ENCODE measurements at places on chromosomes 16 and 17.

GRCh38 chr17:8117980-8118768 is at the start of gene ALOXE3:
TSS of gene ALOXE3 (minus strand) at chr17:8118514. CDS start at chr17:8117990, 524 bp downstream.
- no peak for DNase-seq

GRCh38 chr16:53703590-53704444 is at the start of the genes FTO and RPGRIP1L:
TSS of gene FTO (plus strand) at chr16:53704156.
TSS of gene RPGRIP1L (minus strand) at chr16:53703859. CDS start at chr16:53700723, 3,136 bp downstream.
- peak; percentile 99 for DNase-seq

DNA sequence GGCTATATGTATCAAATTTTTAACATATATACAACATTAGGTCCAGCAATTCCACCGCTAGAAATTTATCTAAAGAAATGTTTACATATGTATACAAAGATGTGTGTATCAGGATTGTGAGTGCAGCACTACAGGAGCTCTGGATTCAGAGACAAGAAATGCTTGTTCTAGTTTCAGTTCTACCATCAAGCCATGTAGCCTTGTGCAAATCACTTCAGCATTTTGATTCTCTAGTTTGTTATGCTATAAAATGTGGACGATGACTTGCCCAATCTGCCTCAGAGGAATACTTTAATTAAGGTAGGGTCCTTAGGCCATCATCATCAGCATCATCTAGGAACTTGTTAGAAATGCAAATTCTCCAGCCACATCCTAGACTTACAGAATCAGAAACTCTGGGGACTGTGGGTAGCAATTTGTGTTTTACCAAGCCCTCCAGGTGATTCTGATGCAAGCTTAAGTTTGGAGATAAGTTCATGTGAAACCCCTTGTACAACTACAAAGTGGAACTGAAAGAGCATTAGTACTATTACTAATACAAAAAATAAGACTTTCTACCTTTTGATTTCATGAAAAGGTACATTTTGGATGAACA is 131.2 kb upstream of the CORO6 start:
- no peak for DNase-seq

DNA sequence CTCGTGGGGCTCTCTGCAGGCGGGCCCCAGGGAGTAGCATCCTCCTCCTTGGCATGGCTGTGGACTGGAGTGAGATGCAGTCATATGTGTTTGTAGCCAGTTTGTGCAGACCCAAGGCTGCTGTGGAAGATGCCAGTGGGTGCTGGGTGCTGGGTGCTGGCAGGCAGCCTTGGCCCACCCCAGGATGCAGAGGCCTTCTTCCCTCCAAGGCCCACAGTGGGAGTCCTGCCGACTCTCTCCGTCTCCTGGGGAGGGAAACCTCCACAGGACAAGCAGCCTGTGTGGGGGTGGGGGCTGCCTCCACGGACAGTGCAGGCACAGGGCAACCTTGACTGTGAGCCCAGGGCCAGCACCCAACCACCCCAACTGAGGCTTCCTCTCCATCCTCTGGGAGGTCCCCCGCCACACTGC is 13.8 kb upstream of the TMEM92 start:
- no peak for DNase-seq

DNA sequence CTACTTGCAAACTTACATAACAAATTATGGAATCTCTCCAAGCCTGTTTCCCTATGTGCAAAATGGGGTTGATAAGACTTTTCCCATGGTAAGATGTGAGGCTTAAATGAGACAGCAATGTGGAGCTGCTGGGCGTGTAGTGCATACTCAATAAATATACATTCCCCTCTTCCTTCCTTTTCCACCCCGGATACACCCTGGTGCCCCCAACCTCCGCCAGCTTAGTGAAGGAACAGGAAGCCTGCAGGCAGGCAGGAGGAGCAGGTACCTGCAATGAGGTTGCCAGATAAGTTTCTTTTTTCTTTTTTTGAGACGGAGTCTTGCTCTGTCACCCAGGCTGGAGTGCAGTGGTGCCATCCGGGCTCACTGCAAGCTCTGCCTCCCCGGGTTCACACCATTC is 14.9 kb downstream of the C17orf50 start:
- DNase-seq: no peak

- DNase-seq: no peak
These were observed 12.8 kb upstream of the FAM83G start for GRCh38 chr17:19017401-19017800.

GRCh38 chr17:32629563-32630190 is 142.9 kb downstream of the CDK5R1 start:
- DNase-seq: no peak

- peak; percentile 75 for DNase-seq
These were observed 13.2 kb upstream of the CLUH start for GRCh38 chr17:2724784-2725164.

GRCh38 chr16:85252461-85252860 is 140.2 kb upstream of the CIBAR2 start:
- DNase-seq: no peak

DNA sequence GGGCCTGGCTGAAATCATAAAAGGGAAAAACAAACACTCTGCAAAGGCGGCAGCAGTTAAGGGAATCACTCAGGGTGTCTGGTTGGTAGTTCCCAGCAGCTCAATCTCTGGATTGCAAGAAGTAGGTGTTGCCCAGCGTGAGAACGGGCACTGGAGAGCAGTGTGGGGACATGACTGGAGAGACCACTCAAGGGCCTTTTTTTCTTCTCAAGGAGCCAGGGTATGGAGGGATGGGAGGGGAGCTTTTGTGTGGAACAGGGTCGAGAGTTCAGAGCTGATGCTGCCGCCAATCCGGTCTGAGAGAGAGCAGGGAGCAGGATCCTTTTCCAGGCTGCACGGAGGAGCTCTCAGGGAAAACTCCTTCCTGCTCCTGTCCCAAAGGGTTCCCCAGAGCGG is 15.2 kb downstream of the SCNN1B start:
- DNase-seq: no peak

- DNase-seq: no peak
These were observed 540 bp upstream of the ACLY start for GRCh38 chr17:41919165-41919817.

DNA sequence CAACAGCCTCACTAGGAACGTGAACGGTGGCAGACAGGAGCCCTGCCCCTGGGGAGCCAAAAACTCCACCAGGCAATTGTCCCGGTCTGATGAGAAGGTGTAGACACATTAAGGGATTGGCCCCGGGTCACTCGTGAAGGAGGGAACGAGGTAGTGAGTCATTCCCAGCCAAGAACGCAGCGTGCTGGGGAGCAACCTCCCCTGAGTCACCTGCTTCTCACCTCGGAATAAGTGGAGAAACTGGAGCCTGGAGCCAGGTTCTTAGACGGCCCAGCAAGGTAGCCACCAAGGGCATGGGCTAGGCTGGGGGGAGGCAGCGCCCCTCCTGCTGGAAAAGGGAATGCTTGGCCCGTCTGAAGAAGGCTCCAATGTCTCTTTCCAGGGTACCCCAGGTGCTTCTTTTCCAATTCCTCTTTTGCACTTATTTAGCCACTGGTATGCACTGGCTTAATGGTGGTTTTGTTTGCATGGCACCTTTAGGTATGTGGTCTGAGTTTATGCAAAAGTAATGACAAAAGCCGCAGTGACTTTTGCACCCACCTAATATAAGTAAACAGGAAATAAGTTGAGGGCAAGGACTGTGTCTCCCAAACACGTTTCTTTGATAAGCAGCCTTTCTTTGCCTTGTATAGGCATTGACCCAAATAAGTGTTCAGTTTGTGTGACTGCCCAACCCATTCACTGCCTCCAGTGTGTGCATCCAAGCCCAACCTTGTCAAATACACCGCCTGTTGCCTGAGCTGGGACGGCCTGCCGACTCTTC is 1.8 kb upstream of the HELZ start:
- peak; percentile 66 for DNase-seq

DNA sequence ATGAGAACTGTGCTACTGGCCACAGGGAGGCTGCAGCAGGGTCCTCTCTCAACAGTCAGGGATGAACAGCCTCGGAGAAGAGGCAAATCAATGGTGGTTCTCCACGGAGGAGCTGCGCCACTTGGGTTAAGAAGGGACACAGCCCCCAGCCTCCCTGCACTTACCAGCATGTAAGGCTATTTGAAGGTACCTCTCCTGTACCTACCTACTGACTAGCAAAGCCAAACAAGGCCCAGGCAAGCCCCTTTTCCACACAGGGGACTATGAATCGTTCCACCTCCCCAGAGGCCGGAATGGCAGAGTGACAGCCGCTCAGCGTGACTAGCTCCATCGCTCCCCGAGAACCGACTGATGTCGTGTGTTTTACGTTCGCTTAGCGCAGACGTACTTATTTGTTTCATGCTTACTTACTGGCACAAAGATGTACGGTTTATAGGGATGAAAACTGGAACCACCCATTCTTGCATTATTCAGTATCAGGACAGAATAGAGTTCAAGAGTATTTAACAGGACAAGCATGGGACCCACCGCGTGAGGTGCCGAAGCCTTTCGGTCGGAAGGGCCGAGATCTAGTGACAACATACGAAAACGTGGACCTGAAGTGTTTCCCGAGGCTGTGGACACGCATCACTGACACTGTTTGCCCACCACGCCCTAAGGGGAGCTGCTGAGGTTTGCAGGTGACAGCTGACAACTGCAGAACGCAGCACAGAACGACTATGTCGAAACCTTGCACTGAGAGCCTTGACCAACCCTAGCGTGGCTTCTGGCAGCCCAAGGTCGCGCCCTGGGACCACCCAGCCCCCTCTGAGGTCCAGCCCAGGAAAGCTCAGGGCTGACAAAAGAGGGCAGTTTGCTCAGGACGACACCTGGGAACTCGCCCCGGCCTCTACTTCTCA is 1.0 kb downstream of the TEPSIN start:
- DNase-seq: no peak

GRCh38 chr17:79664930-79665737 is 54.3 kb upstream of the RBFOX3 start:
- DNase-seq: no peak

DNA sequence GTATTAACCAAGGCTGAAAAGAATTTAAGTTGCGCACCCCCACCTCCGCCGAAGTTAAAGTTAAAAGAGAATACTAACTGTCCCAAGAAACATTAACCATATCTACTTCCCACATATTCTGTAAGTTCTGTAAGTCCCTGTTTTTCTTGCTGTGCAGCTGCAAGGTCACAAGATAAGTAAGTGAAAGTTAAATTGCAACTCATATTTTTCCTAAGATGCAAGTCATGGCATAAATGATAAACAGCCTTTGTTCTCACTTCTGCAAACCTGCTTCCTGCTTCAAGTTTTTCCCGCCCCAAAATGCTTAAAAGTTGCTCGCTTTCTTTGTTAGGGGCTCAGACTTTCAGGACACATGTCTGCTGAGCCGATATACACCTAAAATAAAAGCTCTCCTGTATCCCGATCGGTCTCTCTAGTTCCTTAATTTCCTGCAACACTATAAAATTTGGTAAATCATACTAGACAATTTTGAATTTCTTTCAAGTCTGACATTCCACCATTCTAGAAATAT is 32.6 kb upstream of the ABCA9 start:
- DNase-seq: no peak

- no peak for DNase-seq
These were observed 44.9 kb downstream of the TMEM235 start for GRCh38 chr17:78276098-78276887.

GRCh38 chr17:82745524-82745923 is 6.3 kb upstream of the TBCD start:
- no peak for DNase-seq

- DNase-seq: peak; percentile 69
These were observed 790 bp downstream of the CRHR1 start for GRCh38 chr17:45784741-45785479.

DNA sequence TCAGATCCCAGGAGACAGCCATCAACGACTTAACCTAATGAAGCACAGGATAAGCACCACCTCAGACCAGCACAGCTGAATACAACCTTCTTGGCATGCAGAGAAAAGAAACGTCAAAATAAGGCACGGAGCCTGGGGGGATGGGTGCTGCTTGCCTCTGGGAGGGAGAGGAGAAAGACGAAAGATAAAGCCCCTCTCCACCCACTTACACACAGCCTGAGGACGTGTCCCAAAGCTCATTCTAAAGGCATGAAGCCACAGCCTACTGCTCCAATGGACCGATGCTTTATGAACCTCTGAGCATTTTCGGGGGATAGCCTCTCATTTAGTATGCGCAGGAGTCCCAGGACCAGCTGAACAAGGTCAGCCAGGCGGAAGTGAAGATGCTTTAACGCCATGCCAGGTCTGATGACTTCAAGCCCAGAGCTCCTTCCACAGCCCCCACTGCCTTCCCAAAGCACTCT is 31.1 kb downstream of the ST3GAL2 start:
- DNase-seq: no peak

DNA sequence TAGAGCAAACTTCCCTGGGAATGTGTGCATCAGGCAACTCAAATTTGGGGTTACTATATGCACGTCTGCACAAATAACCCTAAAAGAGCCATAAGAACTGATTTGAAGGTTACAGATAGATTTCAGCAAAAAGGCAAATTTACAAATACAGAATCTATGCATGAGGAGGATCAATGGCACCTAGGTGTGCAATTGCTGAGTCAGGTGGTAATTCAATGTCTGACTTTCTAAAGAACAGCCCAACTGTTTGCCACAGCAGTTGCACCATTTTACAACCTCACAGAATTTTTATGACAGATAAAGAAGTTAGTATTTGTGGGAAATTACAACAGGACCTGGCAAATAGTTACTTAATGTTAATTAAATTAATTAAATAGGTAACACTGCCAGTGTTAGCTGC is 405.5 kb downstream of the TMEM114 start:
- DNase-seq: no peak

DNA sequence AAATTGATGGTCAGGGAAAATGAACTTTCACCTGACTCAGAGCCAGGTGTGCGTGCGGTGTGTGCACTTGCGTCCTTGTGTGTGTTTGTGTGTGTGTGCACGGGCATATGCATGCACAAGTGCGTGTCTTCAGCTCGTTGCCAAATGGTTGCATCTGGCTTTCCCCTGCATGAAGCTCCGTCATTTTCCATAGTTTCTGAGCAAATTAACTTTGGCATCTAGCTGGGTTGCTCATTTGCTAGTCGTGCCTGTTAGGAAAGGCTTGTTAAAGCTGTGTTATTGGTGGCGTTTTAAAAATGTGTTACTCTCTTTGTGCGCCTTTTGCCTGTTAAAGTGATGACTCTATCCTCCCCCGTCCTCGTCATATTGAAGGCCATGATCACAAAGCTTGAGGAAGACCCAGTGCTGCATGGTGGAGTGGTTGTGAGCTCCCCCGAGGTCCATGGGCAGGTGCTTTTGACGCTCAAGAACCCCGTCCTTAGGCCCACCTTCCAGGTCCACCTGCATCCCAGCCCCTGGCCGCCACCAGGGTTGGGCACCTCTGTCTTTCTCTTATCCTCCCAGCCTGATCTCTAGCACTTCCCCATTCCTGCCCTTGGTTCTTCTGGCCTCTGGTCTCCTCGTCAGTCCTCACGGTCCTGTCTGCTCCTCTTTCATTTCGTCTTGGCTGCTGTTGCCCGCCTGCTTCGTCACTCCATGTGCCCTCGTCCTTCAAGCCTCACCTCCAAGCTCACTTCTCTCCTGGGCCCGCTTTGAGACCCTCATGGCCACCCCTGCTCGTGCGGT is 355.8 kb downstream of the SNX29 start:
- DNase-seq: no peak
